ENCODE measurements at places on chromosomes 5 and 9.

- DNase-seq = peak; percentile 75
Observed at GRCh38 chr5:90932052-90932699, 373.6 kb downstream of the ADGRV1 start.

DNA sequence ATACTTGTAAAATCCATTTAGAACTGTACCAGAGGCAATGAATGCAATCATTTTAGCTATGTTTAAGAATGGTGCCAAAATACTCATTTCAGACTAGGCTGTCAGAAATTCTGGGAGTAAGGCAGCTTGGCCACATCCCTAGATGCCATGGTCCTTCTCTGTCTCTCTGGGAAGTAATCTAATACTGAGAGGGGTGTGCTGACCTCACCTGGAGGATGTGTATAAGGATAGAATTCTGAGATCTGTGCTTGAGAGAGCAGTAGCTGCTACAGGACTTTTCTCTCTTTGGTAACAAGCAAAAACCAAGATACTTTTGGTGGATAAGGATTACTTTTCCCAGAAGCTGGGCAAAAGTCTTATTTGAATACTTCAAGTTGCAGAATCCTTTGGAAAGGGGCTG lies 68.1 kb upstream of the MRPS30 start:
- no peak for DNase-seq

DNA sequence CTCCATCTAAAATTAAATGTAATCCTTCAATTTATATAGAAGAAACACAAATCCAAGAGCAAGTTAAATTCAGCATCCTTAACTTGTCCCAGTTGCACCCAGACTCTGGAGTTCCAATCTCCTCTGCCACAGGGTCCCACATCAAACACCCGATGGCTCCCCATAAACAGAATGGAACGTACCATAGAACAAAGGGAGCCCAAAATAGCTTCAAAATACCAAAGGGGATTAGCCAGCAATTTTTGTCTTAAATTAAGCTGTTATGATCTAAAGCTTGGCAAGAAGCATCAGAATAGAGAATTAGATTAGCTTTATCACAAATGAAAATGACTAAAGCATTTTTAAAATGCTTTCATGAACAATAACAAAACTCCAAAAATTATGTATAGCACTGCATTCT lies 112.8 kb downstream of the FANCC start:
- DNase-seq = no peak

DNA sequence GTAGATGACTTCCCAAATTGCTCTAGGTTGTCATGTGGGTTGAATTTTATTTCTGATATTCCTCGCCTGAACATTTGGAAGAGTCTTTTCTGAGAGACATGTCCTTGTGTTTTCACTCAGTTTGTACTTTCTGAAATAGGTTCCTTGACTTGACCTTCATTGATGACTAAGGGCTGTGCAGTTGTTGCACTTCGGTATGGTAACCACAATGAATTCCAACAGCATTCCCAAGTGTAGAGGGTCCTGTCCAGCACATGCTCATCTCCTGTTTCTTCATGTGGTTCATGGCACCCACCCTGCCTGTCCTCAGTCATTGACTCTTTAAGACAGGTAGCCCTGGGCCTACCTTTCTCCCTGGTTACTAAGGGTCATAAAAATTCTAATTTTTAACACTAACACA lies 527.8 kb downstream of the MTRR start:
- DNase-seq = peak; percentile 10

Measured in AG08396 (cell line).